ENCODE measurements at places on chromosomes 12 and 14.

GRCh38 chr12:126443977-126444376, 1378.7 kb downstream of the AACS start:
- no peak for DNase-seq

GRCh38 chr12:52235822-52236361, 2.8 kb downstream of the KRT7 start:
- no peak for DNase-seq

DNA sequence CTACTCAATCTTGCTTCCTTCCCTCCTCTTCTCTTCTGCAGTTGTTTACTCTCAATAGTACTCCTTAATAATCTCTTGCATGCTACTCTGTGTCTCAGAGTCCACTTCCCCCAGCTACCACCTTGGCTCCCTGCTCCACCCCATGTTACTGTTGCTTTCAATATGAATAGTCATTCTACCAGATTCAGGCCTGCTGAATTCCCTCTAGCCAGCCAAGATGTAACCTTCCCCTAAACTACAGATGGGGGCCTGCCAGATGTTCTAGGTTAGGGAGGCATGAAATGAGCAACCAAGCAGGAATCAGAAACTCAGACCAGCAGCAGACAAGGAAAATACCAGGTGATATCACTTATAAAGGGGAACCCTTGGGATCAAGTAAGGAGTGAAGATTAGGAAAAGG, 392.1 kb upstream of the DDHD1 start:
- no peak for DNase-seq

GRCh38 chr12:93638095-93638494, 39.1 kb upstream of the CRADD start:
- DNase-seq: no peak

DNA sequence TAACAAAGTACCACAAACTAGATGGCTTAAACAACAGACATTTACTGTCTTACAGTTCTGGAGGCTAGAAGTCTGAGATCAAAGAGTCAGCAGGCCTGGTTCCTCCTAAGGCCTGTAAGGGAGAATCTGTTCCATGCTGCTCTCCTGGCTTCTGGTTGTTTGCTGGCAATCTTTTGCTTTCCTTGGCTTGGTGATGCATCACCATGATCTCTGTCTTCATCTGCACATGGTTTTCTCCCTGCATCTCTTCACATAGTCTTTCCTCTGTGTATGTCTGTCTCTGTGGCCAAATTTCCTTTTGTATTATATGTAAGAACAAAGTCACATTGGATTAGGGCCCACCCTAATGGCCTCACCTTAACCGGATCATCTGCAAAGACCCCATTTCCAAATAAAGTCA, 168.5 kb downstream of the CAPZA3 start:
- DNase-seq: no peak

GRCh38 chr12:11641522-11641921, 8.0 kb upstream of the ETV6 start:
- no peak for DNase-seq

GRCh38 chr12:88643685-88644084, 63.4 kb upstream of the KITLG start:
- no peak for DNase-seq

GRCh38 chr14:85475113-85475512, 54.8 kb upstream of the FLRT2 start:
- DNase-seq: no peak

DNA sequence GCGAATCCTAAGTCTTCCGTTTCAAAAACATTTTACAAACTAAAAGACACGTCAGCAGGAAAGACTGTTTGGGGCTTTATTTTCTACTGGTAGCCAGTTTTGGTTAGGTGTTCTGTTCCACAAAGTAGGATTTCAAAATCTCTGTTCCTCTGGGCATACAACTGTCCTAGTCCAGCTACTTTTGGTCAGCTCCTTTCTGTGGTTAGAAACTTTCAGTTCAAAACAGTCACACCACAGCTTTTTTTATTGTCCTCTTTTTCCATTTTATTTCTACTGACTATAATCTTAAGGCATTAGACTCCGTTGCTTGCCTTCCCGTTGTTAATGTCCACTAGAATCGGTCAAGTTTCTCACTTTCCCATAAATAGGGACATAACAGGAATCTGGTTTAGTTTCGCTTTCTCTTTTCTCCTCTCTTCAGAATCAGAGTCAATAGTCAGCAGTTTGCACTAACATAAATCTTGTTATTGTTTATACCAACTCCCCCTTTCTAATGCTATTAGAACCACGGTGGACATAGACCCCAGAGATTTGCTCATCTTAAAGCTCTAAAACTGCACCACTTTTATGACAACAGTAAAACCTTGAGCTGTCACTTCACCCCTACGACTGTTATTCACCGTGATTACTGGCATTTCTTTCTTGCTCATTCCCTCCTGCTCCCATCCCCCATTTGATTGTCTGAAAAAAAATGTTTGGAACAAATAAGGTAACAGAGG, 41.5 kb upstream of the NPAS3 start:
- DNase-seq: no peak

- no peak for DNase-seq
These were observed 34.9 kb upstream of the WDR89 start for GRCh38 chr14:63676615-63677014.

GRCh38 chr12:109782326-109782703, 50.9 kb downstream of the TRPV4 start:
- DNase-seq: no peak

- no peak for DNase-seq
These were observed 115.7 kb downstream of the RASSF9 start for GRCh38 chr12:85720308-85721033.

GRCh38 chr12:1807087-1807860, 13.1 kb upstream of the LRTM2 start:
- DNase-seq: no peak

DNA sequence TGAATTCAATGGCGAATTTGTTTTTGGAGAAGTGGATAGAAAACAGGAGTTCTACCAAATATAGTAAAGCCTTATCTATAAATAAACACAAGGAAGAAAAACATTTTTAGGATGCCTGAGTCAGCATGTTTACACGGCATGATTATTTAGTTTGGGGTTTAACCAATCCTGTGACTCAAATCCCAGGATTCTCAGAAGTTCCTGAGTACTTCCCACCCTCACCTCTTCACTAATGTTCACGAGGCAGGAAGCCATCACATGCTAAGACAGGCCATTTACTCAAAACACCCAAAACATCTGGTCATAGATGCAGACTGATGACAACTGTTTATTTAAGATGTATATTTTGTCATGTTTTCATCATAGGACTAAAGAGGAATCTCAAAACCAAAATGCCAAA, 3.4 kb upstream of the GLRX5 start:
- no peak for DNase-seq

DNA sequence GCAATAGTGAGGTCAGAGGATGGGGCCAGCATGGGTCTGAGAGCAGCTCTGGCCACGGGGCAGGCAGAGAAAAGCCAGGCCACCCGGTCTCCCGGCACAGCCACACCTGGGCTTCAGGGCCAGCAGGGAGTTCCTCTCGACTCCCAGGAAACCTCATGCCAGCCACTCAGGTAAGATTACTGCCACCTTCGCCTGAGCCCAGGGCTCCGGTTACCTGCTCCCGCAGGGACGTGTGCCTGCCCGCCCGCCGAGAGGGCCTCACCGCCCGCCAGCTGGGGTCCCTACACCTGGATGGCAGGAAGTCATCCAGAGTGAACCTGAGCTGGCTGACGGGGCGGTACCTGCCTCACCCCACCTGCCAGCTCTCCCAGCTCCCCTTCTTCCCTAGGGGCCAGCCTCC, 7.3 kb downstream of the JAG2 start:
- no peak for DNase-seq

- DNase-seq: no peak
These were observed 118.6 kb upstream of the SYT1 start for GRCh38 chr12:78746001-78746400.

DNA sequence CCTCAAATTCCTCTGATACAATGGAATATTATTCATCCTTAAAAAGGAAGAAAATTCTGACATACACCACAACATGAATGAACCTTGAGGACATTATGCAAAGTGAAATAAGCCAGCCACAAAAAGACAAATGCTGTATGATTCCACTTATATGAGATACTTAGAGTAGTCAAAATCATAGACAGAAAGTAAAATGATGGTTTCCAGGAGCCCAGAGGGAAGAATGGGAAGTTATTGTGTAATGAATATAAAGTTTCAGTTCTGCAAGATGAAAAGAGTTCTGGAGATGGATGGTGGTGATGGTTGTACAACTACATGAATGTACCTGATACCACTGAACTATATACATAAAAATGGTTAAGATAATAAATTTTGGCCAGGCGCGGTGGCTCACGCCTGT, 18.3 kb downstream of the VWF start:
- DNase-seq: no peak

GRCh38 chr14:42174357-42174756, 567.7 kb downstream of the LRFN5 start:
- no peak for DNase-seq

DNA sequence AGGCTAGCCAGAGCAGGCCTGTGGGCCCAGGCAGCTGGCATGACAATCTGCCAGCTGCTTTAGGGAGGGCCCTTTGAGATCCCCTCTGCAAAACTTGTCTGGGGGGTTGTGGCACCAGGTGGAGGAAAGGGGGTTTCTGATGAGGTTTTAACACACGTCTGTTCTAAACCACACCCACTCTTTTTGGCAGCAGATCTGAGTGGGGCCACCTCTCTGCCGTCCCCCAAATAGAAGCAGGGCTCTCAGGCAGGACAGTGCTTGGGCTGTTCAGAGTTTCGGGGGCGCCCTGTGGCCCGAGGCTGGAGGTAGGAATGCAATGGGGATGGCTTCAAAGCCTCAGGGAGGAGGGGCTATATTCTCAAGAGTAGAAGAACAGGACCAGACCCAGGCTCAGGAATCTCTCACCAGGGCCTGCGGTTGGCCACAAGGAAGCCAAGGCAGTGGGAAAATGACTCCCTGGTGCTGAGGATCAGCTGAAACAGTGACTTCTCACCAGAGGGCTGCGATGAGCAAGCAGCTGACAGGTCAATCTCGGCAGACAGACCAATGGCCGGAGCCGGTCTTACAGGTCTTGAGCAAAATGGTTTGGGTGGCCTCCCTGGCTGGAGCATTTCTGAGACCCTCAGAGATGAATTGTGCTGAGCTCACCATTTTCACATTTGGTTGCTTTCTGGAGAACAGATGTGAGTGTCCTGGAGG, 1.5 kb upstream of the KRT5 start:
- no peak for DNase-seq

GRCh38 chr12:111529424-111530368, 69.4 kb downstream of the ATXN2 start:
- DNase-seq: no peak

GRCh38 chr14:83294941-83295340, 1761.3 kb upstream of the SEL1L start:
- DNase-seq: no peak

DNA sequence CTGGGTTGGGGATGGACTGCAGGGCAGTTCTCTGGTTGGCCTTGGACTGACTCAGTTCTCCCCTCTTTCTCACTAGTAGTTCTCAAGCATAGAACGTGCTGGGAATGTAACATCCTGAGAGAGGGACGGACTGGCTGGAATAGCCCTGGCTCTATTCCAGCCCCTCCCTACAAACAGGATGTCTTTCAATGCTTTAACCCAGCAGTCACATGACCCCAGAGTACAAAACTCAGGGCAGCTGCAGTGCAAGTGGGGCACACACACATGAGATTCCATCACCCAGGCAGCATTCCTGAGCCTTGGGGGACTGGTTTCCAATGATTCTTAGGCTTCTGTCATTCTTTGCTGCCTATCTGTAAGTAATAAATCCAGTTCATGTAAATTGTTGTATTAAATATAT, 1.6 kb upstream of the ACOT6 start:
- DNase-seq: no peak

DNA sequence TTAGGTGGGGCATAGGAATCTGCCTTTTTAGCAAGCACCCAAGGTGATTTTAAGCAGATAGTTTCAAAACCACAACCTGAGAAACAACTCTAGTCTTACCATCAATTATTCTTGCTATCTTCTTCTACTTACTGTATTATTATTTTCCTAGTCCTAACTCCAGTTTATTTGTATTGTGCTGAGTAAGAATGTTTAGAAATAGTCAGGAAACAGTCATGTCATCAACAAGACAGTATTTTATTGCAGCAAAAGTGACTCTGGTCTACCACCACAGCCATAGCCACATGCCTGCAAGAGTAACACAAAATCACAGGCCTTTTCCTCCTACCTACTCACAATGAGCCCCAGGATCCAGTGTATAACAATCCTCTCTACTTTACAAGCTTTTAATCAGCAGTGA, 46.3 kb upstream of the FLRT2 start:
- no peak for DNase-seq

DNA sequence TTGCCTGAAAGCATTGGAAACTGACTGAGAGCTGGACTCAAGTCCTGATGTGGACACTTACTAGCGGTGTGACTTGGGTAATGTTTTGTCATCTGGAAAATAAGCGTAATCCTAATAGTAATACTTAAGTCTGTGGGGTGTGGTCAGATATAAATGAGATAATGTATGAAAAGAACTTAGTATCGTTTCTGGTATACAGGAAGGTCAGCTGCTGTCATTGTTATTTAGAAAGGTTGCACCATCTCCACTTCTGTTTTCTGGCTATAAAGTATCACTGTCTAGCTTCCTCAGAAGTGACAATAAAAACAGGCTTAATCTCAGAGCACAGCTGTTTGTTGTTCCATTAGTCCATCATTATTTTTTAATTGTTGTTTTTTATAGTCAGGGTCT, 34.1 kb upstream of the TUBA1C start:
- no peak for DNase-seq

DNA sequence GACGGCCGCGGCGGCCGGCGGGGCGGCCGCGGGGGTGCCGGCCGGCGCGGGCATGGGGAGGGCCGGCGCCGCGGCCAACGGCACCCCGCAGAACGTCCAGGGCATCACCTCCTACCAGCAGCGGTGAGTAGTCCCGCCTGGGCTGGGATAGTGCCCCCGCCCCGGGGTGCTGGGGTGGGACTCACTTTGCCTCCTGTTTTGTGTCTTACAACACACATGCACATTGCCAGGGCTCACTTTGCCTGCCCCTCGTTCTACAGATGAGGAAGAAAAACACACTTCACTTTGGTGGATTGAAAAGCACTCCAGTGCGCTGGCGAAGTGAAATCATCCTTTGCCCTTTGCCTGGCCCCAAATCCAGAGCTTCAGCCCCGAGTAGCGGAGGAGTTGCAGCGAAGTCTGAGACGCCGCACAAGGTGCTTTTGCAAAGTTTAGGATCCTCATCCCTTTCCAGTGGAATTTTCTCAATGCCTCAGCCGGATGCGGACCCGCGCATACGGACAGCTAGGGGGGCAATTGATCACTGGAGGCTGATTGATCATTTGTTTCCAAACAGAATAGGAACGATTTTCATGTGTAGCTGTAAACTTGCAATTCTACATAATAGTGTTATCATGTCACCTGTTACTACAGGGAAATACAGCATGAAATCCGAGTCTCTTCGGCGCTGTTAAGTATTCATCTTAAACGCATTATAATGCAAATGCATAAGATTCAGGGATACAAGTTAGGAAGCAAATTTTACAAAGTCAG, 3.6 kb upstream of the NPAS3 start:
- no peak for DNase-seq
